ENCODE measurements at places on chromosomes 1 and 21.

- no peak for DNase-seq
Observed at GRCh38 chr1:12434174-12434573, 183.8 kb downstream of the DHRS3 start.

DNA sequence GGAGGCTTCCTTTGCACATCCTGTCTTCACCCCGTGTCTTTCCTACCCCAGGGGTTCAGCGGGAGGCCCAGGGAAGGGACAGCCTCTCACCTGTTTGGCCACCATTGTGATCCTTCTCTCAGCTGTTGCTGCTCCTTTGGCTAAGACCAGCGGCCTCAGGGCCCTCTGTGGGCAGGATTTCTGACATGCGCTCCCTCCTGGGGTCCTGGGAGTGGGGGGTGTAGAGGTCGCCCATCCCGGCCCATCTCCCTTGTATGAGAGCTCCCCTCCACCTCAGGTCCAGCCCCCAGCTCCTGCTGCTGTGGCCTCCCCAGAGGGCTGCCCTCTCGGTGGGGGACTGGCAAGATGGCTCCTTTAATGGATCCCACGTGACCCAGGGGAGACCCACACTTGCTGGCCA, 120.5 kb downstream of the PRDM2 start:
- no peak for DNase-seq

GRCh38 chr1:151936653-151937052, 27.3 kb upstream of the THEM4 start:
- peak; percentile 39 for DNase-seq

DNA sequence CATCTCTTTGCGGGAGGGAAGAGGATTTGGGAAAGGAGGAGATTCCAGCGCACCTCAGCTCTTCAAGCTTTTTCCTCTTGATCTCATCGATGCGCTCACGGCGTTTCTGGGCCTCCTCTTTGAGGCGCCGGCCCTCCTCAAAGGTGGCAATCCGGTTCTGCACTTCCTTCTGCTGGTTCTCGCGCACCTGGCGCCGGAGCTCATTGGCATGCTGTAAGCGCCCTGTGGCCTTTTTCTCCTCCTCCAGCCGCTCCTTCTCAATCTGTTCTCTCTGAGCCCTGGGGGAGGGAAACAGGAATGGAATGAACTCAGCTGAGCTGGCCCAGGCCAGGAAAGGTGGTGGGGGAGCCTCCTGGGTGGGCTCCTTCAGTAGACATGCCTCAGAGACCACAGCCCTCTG, 10.4 kb upstream of the VSIG8 start:
- no peak for DNase-seq

DNA sequence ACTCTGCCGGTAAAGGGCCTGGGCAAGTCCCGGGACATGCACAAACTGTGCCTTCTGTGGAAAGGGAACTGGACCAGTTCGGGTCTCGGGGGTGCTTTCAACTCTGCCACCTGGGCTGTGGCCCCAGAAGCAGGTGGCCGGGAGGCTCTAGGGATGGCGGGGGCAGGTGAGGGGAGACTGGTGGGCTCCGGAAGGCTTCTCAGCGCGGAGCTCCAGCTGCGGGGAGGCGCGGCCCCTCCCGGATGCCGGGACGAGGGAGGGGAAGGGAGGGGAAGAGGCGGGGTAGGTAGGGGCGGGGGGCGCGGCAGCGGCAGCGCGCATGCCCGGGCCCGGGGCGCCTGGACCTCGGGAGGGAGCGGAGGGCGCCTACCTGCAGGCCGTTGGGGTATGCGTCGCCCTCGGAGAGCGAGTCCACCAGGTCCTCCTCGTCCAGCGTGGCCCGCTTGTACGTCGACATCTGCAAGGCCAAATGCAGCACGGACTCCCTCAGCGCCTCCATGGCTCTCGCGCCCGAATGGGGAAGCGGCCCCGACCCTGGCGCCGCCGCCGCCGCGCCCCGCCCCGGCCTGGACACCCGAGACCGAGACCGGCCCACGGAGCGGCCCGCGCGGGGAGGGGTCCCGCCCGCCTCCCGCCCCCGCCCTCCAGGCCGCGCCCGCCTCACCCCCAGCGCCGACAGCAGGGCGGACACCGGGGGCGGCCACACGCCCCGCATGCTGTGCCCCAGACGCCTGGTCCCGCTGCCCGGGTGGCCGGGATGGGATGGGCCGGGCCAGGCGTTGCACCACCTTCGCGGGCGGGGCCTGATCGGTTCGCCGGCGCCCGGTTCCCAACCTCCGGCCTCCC, at the start of gene ECE1:
ECE1 (minus strand) TSS at position 764 of the 846 bp plus-strand sequence; CDS start at position 715, 49 bp downstream.
- no peak for DNase-seq

DNA sequence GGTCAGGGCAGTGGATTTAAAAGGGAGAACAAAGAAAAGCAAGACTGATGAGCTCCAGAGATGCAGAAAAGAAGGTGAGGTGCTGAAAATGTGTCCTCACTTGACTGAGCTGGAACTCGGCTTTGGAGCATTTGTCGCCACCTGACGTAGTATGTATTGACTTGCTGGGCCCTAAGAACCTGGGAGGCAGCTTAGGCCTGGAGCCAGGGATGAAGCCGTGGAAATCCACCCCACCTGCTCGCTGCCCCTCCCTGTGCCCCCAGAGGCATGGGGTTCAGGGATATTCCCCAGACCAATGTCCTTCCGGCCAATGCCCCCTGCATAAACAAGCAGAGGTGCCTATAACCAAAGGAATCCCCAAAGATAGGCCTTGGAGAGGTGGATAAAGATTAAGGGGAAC, 14.3 kb downstream of the MRAP start:
- DNase-seq, result no peak

- DNase-seq, result no peak
Observed at GRCh38 chr1:110196917-110197765, 13.0 kb upstream of the KCNC4 start.

GRCh38 chr1:159141584-159142390, 29.6 kb upstream of the CADM3 start:
- DNase-seq, result no peak

- no peak for DNase-seq
Observed at GRCh38 chr1:198641501-198641900, 2.7 kb downstream of the PTPRC start.

GRCh38 chr1:215970406-215970805, 403.3 kb downstream of the KCTD3 start:
- no peak for DNase-seq

GRCh38 chr1:110155878-110156522, 5.7 kb downstream of the SLC6A17 start:
- no peak for DNase-seq

DNA sequence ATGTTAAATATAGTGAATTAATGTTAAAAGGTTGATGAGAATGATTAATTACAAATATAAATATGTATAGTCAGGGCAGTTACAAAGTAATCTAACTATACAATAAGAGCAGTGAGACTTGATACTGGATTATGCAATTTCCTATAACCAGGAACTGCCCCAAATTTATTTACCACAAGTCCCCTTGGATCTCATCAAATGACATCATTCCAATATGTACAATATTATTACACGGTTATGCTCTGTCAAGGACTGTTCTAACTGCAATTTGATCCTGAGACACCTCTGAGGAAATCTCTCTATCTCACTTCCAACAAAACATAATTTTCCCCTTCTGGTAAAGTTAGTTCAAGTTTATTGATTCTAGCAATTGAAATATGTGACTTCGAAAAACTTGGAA, 917.6 kb downstream of the NCAM2 start:
- no peak for DNase-seq

DNA sequence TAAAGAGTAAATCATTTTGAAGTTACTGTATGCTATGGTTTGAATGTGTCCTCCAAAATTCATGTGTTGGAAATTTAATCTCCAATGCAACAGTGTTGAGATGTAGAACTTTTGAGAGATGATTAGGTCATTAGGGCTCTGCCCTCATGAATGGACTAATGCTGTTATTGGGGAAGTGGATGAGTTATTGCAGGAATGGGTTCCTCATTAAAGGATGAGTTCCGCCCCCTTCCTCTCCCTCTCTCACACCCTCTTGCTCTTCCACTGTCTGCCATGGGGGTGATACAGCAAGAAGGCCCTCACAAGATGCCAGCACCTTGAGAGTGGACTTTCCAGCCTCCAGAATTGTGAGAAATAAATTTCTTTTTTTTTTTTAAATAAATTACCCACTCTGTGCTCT, 97.6 kb downstream of the ATP1A1 start:
- DNase-seq, result no peak

DNA sequence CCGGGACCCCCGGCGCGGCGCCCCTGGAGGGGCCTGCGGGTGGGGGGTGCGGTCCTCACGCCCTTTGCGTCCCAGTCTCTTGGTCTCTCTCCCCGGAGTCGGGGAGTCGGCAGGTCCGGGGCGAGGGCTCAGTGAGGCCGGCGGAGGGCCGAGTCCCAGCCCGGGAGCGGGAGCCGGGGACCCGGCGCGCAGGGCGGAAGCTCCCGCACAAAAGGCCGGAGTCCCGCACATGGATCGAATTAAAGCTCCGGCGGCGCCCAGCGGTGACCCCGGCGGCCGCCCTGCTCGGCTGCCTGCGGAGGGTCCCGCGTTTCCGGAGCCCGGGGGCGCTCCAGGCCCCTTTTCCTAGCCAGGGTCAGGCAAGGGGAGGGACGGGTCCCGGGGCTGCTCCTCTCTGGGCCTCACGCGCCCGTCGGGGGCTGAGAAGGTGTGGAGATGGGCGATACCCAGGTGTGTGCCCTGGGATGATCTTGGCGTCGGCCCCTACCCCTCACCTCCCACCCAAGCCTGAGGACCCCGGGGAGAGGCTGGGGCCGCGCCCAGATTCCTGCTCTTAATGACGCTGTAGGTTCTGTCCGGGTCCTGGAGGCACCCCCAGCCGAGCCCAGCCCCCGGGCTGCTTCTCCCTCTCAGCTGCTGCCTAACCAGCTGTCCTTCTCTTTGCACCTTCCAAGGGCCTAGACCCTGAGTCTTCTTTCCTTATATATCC, 512 bp downstream of the FBLIM1 start:
- no peak for DNase-seq

DNA sequence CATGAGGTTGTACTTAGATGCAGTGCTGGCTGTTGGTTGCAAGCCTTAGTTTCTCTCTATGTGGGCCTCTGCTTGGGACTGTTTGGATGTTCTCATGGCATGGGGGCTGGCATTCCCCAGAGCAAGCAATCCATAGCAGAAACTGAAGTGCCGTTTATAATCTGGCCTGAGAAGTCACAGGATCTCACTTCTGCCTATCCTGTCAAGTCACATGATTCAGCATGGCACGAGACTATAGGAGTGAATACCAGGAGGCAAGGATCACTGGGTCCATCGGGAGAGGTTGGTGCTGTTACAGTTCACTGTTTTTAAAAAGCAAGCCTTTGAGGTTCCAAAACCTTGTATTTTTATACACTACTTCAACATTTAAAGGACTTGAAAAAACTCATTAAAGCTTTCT, 16.7 kb downstream of the COLGALT2 start:
- no peak for DNase-seq

DNA sequence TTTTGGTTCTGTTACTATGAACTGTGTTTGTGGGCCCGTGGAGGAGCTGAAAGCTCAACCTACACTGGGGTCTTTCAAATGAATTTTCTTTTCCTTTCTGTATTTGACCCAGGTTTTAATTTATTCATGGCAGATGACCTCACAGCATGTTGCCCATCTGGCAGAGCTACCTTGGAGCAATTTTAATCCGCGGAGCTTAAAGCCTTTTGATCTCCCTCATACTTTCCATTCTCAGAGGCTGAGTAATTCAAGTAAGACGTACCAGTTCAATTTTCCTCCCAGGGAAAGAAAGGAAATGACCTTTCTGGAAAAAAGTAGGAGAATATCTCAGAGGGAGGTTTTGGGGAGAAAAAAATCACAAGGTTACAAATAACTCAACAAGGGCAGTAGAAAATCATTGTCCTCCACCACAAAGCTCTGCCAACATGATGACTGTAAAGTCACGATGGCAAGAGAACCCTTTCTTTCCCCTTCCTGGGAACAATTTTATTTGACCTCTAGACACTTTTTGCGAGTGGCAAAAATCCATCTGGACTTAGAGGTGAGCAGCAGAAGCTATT, 21.6 kb upstream of the PCP4 start:
- DNase-seq, result peak; percentile 57

- no peak for DNase-seq
Observed at GRCh38 chr1:192488058-192488457, 87.5 kb upstream of the RGS1 start.

DNA sequence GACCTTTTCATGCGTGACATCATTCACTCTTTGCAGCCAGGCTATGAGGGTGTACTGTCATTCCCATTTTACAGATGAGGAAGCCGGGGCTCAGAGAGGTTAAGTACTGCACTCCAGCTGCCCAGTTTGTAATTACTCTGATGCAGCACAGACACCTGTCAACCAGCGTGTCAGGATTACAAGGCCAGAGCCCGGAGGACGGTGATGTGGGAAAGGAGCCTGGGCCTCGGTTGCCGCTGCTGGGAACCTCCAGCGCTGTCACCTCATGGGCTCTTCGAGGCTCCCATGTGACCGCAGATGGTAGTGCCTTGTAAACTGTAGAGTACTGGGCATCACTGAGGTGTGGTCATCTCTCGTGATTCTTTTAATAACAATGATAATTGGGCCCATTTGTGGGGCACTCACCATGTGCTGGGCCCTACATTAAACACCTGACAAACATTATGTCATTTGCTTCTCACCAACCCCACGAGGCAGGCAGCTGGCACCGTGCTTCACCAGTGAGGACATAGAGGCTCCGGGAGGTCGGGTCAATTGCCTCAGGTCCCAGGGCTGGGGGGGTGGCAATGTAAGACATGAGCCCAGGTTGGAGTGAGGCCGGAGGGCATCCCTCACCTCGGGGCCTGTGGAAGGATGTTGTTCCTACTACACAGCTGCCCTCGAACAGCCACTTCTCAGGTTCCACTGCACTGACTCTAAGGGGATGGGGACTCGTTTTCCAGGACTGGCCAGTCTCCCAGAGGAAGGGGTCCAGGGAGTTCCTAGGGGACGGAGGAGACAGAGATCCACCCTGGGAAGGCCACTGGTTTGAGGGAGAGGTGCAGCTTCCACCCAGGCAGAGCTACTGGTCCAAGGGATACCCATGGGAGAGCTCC, 42.8 kb upstream of the PADI1 start:
- DNase-seq, result no peak

- DNase-seq, result no peak
Observed at GRCh38 chr1:154241703-154242351, 21.1 kb downstream of the UBAP2L start.

DNA sequence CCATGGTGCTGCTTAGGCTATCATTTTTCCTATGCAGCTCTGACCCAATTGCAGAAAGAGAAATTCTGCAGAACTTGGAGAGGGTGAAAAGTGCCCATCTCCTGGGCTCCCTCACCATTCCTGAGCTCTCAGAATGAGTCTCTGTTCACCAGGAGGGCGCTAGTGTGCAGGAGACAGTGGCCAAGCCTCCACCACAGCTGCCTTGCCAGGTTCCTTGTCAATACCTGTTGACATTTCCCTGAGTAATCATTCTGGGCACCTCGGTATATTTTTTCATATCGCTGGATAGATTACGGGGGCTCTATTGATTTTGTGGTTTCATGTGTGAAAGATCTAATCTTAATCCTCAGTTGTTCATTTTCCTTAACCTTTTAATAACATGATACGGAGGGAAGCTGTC, 13.0 kb upstream of the C8B start:
- no peak for DNase-seq
